ENCODE measurements at places on chromosomes 6 and 20.

GRCh38 chr6:14381829-14382677, 264.5 kb downstream of the CD83 start:
- DNase-seq = no peak

DNA sequence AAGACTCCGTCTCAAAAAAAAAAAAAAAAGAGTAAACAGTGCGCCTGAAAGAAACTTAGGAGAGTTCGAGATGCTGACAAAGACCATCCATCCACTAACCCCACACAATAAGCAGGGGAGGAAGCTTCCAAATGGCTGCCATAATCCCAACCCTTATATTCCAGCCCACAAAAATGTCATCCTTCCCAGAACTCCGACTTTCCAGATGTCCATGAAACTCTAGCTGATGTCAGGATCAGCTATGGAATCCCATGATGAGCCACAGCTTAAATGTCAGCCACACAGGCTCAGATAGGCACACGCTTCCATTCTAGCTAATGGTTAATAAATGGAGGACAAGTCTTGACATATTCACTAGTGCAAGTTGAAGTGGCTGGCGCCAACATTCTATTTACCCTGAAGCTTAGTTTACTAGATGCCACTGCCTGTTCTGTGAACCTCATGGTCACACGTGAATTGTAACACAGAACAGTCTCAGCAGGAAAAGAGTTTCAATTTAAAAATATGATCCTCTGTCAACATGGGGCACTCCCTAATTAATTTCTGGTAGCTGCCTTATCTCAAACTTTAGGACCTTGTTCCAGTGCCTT, 75.5 kb downstream of the FOXF2 start:
- no peak for DNase-seq

- DNase-seq = no peak
These were observed 531.9 kb upstream of the MAN1A1 start for GRCh38 chr6:119881416-119881815.

GRCh38 chr6:124436803-124437202, 525.4 kb upstream of the RNF217 start:
- no peak for DNase-seq

DNA sequence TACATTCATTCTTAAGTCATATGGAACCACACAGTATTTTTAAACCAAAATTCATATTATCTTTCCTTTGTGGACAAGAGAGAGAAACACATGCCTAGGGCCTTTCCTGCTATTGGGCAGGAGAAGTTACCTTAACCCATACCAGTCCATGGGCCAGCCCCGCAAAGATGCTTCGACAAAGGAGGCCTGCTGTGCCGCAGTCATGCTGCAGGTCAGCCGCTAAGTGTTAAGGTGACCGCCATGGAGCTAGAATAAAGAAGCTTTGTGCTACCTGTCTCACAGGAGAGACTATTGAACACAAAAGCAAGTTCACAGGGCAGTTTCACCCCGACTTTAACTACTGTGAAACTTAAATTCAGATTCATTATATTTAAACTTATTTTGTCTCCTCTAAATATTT, 62.3 kb upstream of the TMEM181 start:
- no peak for DNase-seq

DNA sequence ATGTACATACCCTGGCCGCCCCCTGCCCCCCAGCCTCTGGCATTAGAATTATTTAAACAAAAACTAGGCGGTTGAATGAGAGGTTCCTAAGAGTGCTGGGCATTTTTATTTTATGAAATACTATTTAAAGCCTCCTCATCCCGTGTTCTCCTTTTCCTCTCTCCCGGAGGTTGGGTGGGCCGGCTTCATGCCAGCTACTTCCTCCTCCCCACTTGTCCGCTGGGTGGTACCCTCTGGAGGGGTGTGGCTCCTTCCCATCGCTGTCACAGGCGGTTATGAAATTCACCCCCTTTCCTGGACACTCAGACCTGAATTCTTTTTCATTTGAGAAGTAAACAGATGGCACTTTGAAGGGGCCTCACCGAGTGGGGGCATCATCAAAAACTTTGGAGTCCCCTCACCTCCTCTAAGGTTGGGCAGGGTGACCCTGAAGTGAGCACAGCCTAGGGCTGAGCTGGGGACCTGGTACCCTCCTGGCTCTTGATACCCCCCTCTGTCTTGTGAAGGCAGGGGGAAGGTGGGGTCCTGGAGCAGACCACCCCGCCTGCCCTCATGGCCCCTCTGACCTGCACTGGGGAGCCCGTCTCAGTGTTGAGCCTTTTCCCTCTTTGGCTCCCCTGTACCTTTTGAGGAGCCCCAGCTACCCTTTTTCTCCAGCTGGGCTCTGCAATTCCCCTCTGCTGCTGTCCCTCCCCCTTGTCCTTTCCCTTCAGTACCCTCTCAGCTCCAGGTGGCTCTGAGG, 7.6 kb downstream of the CDKN1A start:
- DNase-seq = no peak

- peak; percentile 37 for DNase-seq
These were observed 6.8 kb downstream of the SASH1 start for GRCh38 chr6:148349466-148349865.

DNA sequence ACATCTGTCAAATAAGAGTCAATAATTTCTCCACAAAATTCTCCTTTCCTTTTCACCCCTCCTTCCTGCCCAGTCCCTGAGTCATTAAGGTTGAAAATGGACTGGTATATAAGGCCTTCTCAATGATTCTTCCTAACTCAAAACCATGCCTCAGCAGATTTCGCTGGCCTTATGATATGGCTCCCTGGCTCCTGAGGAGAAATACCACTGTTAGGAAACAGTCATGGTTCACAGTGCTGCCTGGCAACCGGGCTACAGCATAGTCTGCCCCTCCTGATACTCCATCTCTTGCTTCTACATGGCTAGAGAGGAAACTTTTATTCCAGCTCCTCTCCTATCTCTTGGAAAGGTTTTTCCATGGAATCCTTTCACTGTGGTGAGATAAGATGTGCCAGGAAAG, 4.7 kb downstream of the UBE2J1 start:
- DNase-seq = peak; percentile 15

- no peak for DNase-seq
These were observed 61.7 kb upstream of the NOX3 start for GRCh38 chr6:155517294-155517693.

- DNase-seq = no peak
These were observed 5.3 kb downstream of the IDH3B start for GRCh38 chr20:2658414-2659354.

DNA sequence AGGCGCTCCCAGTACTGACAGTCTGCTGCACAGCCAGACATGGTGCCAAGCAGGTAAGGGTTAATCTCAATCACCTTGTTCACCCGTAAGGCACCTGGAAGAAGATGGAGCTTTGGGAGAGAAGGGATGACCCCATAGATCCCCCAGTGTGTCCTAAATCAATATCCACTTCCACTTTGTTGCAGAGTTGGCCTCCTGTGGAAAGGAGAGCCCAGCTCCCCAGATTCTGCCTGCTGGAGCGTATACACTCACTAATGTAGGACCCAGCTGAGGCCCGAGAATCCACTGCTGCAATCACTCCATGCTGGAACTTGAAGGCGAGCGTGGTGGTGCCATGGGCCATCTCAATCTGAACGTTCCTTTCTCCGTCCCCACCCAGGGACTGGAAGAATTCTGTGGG, 1.2 kb downstream of the PSMB8 start:
- DNase-seq = no peak

- no peak for DNase-seq
These were observed 1.2 kb downstream of the DDX43 start for GRCh38 chr6:73395875-73396274.

DNA sequence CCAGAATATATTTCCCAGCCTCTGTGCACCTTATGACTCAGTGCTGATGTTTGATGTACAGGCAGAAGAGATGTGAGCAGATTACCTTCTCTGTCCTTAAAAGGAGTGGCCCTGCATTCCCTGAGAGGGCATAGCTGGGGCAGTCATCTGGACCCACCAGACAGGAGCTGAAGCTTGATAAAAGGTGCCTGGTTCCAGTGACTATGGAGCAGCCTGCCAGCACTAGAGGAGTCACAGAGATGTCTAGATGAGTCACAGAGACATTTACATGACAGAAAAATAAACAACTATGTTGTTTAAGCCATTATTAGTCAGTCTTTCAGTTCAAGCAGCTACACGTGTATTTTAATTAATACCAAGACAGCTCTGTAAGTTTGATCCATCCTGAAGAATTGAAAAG, 237.1 kb upstream of the MOCS1 start:
- no peak for DNase-seq

DNA sequence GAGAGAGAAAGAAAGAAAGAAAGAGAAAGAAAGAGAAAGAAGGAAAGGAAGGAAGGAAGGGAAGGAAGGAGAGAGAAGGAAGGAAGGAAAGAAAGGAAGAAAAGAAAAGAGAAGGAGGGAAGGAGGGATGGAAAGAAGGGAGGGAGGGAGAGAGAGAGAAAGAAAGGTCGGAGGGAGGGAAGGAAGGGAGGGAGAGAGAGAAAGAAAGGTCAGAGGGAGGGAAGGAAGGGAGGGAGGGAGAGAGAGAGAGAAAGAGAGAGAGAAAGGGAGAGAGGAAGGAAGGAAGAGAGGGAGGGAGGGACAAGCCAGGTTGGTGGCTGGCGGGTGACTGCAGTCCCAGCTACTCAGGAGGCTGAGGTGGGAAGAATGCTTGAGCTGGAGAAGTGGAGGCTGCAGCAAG, 27.3 kb upstream of the ZNF184 start:
- no peak for DNase-seq

DNA sequence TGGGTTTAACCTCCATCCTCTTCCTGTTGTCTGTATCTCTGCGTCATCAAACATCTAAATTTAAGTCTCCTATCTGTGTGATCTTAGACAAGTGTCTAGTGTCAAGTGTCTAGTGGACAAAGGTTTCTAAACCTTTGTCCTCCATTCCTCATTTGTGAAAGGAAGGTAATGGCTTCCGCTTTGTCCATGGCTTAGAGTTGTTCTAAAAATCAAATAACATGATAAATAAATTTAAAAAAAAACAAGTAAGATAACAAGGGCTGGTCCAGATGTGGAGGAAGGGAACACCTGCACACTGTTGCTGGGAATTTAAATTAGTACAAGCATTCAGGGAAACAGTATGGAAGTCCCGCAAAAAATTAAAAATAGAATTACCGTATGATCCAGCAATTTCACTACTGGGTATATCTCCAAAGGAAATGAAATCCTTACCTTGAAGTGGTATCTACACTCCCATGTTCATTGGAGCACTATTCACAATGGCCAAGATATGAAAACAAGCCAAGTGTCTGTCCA, 17.6 kb upstream of the SERPINB1 start:
- DNase-seq = no peak

- no peak for DNase-seq
These were observed 100.6 kb upstream of the AFDN start for GRCh38 chr6:167726043-167726621.

- peak; percentile 39 for DNase-seq
These were observed 155.4 kb downstream of the RFPL4B start for GRCh38 chr6:112502351-112503090.

DNA sequence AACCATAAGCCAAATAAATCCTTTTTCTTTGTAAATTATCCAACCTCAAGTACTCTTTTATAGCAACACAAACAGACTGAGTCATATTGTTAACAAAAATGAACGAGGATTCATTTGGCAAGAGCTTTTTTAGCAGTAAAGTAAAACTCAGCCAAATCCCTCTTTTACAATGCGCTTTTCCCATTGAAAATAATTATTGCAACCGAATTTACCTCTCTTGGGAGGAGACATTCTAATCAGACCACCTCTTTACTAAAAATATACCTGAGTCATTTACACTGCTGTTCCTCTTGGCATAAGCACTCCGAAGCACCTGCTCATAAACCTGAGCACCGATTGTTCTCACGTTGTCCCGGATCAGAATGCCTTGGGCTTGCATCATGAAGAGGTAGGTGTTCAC, 57.4 kb downstream of the B4GALT5 start:
- peak; percentile 45 for DNase-seq

GRCh38 chr6:158149641-158150040, 18.4 kb downstream of the SERAC1 start:
- peak; percentile 69 for DNase-seq

- DNase-seq = peak; percentile 73
These were observed 131.0 kb upstream of the BMP2 start for GRCh38 chr20:6636209-6637159.

DNA sequence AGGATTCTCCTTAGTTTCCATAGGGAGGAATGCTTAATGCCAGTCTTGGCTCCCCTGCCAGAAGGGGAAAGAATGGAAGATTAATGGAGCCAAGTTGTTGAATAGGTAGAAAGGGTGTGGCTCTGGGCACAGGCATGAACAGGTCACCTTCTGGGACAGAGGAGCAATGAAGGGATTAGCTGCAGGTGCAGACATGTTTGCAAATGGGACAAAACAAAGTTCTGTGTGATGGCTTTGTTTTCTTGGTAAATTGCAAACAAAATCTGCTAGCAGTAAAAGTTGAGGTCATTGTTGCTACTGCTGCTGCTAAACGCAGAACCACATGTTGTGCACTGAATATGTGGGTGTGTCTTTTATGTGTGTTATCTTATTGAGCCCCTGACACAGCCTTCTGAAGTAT, 93.3 kb downstream of the PERP start:
- DNase-seq = no peak

GRCh38 chr6:654136-654535, 2.8 kb downstream of the HUS1B start:
- peak; percentile 9 for DNase-seq

DNA sequence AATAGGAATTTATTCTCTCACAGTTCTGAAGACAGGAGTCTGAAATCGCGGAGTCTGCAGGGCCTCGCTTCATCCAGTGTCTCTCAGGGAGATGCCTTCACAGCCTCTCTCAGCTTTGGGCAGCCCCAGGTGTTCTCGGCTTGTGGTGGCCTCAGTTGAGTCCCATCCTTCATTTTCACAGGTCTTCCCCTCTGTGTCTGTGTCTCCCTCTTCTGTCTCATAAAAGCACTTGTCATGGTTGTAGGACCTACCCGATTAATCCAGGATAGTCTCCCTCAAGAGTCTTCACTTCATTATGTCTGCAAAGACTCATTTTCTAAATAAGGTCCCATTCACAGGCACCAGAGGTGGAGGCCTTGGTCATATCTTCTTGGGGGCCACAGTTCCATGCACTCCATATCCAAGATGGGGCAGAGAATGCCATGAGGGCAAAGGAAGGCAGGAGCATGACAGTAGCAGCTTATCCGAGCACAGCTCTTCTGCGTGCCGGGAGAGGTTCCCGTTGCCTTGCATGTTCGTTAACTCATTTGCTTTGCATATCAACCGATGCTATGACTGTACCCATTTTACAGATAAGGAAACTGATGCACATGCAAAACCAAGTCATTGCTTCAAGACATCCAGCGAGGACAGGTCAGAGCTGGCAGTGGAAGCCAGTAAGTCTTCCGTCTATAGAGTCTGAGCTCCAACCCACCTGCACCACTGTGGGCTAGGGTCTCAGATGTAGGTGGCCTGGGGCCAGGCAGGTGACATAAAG, 363.8 kb upstream of the SULF2 start:
- DNase-seq = peak; percentile 23

GRCh38 chr20:5045906-5046305, 44.6 kb upstream of the SLC23A2 start:
- no peak for DNase-seq

DNA sequence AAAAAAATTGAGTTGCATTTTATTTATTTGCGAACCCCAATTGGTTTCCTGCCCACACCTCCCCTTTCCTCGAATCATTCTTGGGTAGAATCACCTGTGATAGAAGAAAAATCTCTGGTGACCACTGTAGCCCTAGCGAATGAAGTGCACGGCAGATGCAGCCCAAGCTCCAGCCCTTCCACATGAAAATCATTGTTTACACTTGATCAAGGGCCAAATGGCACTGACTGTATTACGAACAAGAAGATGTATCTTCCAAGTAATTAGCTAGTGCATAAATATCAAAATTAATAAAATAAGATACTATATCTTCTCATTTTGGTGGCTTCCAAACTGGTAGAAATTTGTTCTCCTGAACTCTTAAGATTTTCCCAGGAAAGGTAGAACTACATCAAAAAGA, 93.4 kb upstream of the ARID1B start:
- no peak for DNase-seq

All from EH (cell line).